ENCODE measurements at places on chromosomes 11 and 22.

DNA sequence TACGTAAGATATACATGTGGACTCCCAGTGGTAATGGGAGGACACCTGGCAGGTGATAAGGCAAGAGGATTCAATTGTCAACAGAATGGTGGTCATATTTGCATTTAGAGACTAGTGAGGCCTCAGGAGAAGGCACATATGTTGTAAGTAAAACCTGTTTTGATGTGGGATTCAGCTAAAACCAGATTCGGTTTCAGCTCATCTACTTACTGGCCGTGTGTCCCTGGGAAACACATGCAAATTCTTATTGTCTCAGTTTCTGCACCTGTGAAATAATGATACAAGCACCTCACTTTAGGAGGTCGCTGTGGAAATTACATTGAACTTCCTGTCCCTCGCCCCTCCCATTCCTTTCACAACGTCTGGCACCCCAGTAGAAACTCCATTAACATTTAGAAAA lies 78.9 kb upstream of the FIBIN start:
- no peak for DNase-seq

DNA sequence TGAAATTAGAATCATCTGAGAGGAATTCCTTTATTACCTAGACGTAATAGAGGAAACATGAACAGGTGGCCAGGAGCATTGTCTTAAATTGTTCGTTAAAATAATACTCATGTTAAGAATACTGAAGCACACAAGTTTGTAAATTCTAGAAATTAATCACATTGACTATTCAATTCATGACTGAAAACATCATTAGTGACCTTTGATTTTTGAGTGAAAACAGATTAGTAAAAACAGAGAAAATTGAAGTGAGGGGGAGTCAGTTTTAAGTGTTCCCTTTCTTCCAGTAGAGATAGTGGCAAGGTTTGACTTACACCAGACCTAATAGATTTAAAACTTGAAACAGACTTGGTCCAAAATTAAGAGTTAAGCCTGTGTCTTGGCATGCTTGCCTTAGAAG lies 1.4 kb downstream of the ZFP91 start:
- no peak for DNase-seq

DNA sequence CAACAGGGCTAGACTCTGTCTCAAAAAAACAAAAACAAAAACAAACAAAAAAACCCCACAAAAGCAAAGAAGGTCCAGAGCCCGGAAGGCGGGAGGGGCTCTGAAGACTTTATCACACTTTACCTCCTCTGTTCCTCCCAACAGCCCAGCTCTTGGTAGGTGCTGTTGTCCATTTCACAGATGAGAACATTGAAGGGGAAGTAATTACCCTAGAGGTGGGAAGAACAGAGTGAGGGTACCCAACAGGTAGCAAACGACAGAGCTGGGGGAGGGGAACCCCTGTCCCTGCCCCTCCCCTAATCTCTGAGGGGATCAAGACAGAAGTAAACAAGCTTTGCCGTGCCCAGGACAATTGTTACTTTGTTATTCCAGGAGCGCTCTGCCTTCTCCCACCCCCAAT lies 1.0 kb upstream of the BIK start:
- DNase-seq, result no peak

DNA sequence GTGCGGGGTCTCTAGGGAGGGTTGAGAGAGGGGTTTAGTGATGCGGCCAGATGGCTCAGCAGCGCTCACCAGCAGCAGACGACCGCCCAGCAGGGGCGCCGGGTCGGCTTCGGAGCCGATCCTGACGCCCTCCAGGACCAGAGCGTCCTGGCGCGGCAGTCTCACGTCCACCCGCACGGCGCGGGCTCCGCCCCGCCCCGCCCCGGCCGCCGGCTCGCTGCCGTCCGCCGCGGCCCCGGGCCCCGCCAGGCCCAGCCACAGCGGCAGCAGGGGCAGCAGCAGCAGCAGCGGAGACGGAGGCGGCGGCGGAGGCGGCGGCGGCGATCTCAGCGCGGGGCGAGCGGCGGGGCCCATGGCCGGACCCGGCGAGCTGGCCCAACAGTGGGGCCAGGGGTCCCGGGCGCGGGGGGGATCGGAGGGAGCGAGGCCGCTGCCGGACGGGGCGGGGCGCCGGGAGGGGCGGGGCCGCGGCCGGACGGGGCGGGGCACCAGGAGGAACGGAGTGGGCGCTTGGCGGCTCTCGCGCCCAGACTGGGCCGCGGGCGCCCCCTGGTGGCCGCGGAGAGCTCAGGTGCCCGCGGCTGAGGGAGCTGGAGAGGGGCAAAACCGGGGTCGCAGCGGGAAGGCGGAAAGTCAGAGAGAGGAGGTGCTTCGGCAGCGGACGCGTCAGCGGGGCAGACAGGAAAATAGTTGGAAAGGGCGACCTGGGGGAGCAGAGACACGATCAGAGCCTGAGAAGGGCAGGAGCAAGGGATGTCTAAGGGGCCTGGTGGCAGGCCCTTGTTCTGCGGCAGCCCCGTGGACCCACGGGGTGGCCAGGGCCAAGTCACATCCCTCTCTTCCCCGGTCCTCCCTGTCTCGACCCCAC lies at the start of gene RNF215:
Gene RNF215 (minus strand): TSS at position 452 of the 868 bp plus-strand sequence. CDS start 98 bp downstream, at position 354.
- peak; percentile 93 for DNase-seq

DNA sequence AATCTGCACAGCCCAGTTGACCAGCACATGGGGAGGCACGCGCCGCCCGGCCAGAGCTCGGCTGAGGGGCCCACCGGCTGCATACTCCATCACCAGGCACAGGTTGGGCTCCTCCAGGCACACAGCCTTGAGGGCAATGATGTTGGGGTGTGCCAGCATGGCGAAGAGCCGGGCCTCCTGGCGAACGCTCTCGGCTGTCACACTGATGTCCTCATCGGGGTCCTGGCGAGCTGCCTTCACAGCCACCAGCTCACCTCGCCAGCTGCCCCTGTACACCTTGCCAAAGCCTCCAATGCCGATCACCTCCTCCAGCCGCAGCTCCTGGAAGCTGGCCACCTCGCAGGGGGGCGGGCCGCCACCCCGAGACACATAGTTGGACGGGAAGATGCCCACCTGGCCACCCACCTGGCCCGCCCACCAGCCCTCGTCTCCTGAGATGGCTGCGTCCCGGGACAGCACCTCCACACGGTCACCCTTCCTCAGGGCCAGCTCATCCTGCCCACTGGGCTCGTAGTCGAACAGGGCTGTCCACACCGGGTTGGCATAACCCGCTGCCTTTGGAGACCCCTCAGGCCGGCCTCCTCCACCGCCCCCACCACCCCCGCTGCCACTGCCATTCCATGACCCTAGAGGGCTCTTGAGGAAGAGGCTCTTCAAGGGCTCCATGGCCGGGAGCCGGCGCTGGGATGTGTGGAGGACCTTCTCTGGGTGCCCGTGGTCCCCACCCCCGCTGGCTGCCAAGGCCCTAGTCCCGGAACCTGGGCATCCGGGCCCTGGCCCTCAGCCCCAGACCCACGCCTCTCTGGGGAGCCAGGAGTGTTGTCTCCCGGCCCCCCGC lies 711 bp downstream of the MAP3K11 start:
- DNase-seq, result peak; percentile 38

DNA sequence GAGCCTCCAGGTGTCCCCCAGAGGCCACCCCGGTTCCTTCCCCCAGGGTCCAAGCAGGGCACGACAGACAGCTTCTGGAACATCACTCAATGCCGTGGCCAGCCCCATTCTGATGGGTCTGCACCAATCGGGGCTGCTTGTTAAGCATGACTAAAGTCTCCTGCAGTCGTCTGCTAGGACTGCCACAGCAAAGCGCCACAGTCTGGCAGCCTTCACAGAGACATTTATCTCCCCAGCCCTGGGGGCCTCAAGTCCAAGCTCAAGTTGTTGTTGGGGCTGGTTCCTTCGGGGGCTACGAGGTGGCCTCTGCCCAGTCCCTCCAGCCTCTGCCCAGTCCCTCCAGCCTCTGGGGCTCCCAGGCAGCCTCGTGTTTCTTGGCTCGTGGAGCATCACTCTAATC lies 14.0 kb upstream of the CD81 start:
- DNase-seq, result no peak

DNA sequence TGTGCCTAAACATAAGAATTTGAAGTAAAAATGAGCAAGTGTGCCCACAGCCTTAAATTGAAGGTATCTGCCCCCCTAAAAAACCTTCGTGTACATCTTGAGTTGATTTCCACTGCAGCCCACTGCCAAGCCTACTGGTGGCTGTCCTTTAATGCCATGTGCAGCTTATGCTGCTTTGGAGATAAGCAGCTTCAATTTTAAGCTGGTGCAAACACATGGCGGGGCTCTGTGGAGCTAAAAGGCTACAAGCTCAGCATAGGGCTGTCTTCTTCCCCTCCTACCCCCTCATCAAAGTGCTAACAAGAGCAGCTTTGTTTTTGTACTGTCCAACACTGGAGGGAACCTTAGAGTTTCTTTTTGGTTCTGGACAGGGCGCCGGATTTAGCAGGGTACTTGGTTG lies 128.5 kb upstream of the LMO1 start:
- no peak for DNase-seq

- no peak for DNase-seq
Measured at GRCh38 chr11:66951135-66951534, 7.0 kb downstream of the PC start.

- DNase-seq, result no peak
Measured at GRCh38 chr11:65503949-65504673, 5.3 kb downstream of the MALAT1 start.

- DNase-seq, result peak; percentile 32
Measured at GRCh38 chr11:61890529-61891330, 615 bp downstream of the FADS3 start.

DNA sequence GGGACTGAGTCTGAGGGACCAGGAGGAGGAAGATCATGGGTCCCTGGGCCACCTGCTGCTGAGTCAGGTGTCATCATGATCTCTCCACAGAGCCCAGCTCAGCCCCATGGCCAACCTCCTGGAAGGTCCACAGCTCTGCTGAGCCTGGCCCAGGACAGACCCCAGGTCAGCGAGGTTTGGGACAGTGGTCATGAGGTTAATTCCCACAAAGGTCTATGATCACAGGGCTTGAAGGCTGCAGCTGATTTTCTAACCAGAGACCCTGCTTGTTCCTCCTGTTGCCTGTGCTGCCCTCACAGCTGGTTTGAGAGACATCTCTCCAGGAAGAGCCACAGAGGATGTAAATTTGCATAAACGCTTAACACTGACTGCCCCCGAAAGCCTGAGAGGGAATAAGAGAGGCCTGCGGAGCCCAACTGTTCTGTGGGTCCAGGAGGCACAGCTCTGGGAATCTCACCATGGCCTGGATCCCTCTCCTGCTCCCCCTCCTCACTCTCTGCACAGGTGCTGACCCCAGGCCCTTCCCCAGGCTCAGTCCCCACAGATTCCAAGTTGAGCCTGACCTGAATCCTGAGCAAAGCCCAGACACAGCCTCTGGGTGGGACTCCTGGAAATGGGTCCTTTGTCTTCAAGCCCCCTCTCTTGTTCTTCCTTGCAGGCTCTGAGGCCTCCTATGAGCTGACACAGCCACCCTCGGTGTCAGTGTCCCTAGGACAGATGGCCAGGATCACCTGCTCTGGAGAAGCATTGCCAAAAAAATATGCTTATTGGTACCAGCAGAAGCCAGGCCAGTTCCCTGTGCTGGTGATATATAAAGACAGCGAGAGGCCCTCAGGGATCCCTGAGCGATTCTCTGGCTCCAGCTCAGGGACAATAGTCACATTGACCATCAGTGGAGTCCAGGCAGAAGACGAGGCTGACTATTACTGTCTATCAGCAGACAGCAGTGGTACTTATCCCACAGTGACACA lies 102.8 kb downstream of the GGTLC2 start:
- DNase-seq, result peak; percentile 30

DNA sequence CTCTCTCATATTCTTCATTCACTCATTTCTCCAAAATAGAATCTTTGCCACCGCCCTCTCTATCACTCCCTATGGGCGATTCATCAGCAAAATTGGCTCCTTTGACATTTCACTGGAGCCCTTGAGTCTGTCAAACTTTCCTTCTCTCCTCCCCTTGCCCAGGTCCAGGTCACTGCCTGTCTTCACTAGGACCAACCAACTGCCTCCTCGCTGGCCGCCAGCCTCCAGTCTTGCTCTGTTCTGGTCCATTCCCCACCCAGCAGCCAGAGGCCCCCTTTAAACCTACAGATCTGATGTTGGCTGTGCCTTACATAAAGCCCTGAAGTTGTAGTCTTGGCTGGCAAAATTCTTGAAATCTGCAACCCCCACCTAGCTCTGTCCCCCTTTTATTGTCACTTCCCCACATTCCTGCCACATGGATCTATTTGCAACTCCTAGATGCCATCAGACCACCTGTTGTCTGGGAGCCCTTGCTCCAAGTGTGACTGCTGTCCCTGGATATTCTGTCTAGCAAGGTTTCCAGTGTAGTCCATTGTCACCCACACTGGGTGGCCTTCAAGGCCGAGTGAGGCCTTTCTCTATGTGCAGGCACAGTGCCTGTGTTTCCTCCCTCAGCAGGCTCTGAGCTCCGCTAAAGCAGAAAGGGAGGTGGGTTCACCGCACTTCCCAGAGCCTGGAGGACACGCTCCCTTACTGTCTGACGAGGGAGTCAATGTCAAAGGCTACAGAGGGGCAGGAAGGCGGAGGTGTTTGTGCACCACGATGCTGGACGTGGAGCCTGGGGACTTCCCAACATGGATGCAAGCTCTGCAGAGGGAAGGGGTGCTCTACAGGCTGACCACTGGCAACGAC lies 25.5 kb downstream of the MYEOV start:
- no peak for DNase-seq

- no peak for DNase-seq
Measured at GRCh38 chr11:27433742-27434141, 38.8 kb downstream of the LGR4 start.

- DNase-seq, result no peak
Measured at GRCh38 chr11:77049026-77049425, 14.8 kb downstream of the B3GNT6 start.

DNA sequence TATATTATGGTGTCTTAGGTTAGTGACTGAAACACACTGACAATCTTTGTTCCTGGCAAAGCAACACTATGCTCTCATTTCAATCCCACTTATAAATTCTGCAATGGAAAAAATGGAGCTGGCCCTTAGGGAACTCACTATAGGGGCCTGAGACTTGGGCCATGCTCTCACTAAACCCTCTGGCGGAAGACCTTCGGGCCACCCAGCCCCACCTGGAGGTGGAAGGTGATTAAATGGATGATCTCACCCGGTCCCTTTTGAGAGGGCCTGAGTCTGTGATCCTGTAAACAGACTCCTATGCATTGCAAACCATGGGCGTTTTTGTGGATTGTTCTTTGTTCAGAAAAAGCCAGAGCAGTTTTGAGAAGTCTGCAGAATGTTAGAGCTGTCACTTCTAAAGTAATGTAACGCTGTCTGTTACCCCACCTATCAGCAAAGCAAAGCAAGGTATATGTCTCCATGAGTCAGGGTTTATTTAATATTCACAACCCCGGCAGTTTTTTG lies 17.0 kb upstream of the CDON start:
- no peak for DNase-seq

- no peak for DNase-seq
Measured at GRCh38 chr11:15893080-15893492, 463.3 kb downstream of the SOX6 start.

All from germinal center (tissue), 1 donor.